ENCODE measurements at places on chromosomes 7 and 10.
A peak's percentile ranks its signal among the peaks of the same experiment; 100 is the strongest.

DNA sequence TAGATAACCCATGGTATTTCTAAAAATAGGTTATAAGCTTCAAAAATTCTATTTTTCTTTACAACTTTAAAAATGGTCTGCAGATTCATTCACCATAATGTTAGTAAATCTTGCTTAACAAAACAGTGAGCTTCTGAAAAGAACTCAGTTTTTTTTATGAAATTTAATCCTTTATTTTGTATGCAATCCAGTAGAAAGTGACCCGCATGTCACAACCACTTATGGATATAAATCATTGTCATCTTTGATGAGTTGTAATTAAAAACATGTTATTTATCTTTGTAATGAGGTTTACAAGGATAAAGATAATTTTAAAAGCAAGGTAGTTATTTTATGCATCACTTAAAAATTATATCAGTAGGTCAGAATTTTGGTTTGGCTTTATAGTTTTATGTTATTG, 173.5 kb upstream of the SEMA3A start:
- no peak for DNase-seq

- DNase-seq: no peak
Observed at GRCh38 chr7:107025449-107026103, 18.9 kb upstream of the PRKAR2B start.

GRCh38 chr10:80421707-80422536, 13.6 kb downstream of the PRXL2A start:
- DNase-seq: no peak

- no peak for DNase-seq
Observed at GRCh38 chr7:28151965-28152364, 28.6 kb downstream of the JAZF1 start.

GRCh38 chr10:94094540-94094939, 100.8 kb downstream of the PLCE1 start:
- no peak for DNase-seq

DNA sequence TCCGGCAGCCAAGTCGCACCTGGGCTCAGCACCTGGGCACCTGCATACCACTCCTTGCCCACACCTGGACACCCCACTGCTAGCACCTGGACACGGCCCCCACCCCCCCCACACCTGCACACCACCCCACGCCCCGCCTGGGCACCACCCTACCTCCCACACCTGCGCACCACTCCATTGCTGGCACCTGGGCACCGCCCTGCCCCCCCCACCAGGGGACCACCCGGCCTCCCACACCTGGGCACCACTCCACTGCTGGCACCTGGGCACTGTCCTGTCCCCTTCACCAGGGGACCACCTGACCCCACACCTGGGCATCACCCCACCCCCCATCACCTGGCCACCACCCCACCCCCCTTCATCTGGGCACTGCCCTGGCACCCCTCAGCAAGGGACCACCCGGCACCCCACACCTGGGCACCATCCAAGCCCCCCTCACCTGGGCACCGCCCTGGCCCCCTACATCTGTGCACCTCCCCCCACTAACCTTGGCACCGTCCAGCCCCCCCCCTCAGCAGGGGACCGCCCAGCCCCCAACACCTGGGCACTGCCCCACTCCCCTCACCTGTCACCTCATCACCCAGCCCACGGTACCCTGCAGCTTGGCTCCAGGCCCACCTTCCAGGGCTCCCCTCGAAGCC, 33.8 kb upstream of the RNF32 start:
- DNase-seq: no peak

GRCh38 chr10:1526436-1527055, 210.8 kb downstream of the ADARB2 start:
- DNase-seq: no peak

GRCh38 chr10:114195079-114195478, 15.9 kb downstream of the TDRD1 start:
- peak; percentile 74 for DNase-seq

DNA sequence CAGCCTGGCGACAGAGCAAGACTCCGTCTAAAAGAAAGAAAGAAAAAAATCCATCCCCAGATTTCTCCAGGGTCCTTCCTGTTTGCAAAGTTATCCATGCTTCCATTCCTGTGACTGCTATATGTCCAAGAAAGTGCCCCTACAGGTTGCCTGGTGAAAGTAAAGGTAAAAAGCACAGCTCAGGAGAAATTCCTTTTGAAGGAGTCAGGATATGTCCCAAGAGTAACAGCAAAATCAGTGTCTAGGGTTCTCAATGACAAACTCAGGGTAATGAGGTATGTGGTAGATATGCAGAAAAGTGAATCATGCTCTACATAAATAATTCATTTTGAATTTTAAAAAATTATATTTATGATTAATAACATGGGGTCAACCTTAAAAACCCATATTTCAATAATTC, 91.5 kb downstream of the CTTNBP2 start:
- no peak for DNase-seq

GRCh38 chr7:23055582-23056178, 41.8 kb upstream of the HYCC1 start:
- DNase-seq: no peak

DNA sequence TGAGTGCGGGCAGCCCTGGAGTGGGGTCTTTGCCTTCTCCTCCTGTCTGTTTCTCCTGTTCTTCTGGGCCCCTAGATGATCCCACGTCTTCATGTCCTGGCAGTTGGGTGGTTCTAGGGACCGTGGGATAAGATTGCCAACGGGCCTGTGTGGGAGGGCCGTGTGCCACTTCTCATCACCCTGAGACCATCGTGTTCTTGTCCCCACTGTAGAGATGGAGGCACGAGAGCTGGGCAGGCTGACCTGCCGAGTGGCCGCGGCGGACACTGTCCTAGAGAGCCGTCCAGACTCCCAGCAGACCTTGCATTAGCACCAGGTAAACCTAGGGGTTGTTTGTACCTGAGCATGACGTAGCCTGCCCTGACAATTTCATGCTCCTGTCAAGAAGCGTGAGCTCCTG, 18.5 kb upstream of the UBE3C start:
- no peak for DNase-seq

DNA sequence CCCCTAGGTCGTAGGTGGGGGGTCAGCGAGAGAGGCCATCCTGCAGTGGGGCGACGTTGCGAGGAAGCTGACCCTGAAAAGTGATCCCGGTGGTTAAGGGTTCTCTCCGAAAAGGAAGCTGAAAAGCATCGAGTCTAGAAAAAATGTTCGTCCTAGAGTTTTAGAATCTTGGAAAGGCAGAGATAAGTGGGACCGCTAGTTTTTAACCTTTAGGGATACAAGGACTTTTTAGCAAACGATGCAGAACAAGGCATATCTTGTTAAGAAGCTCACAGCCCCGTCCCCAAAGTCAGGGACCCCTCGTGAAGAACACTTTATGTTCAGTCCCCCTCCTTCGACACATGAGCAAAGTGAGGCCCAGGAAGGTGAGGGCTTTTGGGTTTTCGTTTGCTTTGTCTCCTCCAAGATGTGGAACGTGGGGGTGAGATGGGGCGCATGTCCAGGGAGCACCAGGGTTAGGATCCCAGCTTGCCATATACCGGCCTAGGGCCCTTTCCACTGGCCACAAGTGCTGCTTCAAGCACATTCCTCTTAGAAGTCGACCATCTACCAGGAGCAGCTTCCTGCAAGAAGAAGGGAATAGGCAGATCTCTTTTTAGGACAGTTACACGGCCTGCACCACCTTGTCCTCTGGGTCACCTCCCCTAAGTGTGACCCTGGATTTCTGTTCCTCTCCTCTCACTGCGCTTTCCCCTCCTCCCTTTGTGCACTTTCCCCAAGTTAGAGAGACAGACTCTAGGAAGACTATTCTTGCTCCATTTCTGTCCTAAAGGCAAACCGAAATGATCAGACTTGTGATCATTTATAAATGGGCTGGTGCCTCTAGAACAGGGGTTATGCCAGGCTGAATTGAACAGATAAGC, 969 bp downstream of the SLC35G1 start:
- no peak for DNase-seq

DNA sequence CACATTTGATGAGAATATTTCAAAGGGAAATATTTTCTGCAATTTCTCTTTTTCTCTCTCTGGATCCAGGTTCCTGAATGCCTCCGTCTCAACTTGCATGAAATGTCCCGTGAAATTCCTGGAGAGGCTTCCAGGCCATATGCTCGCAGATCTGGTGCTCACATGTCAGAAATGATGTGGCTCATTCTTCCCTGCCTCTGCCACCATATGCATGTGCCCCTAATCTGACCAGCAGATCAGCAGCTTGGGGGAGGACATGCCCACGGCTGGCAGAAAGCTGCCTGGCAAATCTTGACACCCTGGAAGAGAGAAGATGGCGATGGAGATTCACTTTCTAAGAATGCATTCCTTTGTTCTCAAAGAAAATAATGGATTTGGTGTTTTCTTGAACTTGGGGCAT, 490.7 kb downstream of the RPS24 start:
- no peak for DNase-seq

GRCh38 chr10:97763411-97763810, 8.4 kb downstream of the SFRP5 start:
- no peak for DNase-seq

- no peak for DNase-seq
Observed at GRCh38 chr10:119980956-119981750, 88.6 kb downstream of the SEC23IP start.

GRCh38 chr7:133514551-133514950, 261.7 kb downstream of the EXOC4 start:
- no peak for DNase-seq

- DNase-seq: no peak
Observed at GRCh38 chr7:121331048-121331447, 2.2 kb downstream of the WNT16 start.

GRCh38 chr7:44914992-44915607, 29.8 kb upstream of the PURB start:
- DNase-seq: no peak

DNA sequence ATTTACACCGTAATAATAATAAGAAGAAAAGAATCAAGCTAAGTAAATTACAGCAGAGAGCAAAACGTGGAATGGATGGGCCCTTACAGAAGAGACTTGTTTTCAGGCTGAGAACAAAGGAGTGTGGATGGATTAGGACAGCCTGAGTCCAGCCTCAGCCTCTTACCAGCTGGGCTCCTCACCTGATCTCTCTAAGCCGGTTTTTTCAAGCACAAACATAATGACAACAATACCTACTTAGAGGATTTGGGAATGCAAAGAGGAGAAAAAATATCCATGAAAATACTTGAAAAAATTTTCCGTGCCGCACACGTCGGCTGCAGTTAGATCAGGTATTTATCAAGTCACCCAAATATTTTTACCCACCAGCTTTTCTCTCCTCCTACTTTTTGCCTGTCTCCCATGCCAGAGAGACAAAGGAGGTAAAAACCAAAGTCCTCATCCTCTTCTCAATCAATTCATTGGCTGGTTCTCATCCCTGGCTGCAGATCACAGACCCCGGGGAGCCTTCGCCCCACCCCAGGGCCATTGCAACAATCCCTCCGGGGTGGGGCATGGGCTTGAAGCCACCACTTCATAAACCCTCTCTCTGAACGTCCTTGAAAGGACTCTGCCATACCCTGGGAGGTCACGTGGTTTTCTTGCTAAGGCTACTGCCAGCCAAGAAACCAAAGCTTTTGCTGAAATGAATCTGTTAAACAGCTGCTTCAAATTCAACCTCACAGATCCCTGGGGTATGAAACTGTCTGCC, 29.7 kb upstream of the GTF2I start:
- no peak for DNase-seq

- DNase-seq: no peak
Observed at GRCh38 chr7:132842478-132842877, 239.4 kb downstream of the CHCHD3 start.

- DNase-seq: no peak
Observed at GRCh38 chr7:74082770-74083116, 861 bp upstream of the LIMK1 start.

DNA sequence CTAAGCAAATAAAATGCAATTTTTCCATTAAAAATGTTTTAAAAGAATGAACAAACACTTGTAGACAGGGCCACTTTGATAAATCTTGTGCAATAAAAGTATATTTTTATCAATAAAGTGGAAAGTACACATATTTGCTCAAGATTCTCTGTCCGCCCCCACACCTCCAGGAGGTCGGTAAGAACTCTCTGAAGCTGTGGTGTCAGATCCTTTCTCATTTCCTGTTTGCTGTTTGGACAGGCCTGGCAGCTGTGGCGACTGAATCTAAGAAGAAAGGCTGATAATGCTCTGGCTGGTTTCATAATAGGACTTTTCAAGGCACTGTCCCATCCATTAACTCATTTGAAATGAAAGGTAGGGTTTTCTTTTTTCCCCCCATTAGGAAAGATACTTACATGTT, 15.3 kb upstream of the ASB4 start:
- no peak for DNase-seq

DNA sequence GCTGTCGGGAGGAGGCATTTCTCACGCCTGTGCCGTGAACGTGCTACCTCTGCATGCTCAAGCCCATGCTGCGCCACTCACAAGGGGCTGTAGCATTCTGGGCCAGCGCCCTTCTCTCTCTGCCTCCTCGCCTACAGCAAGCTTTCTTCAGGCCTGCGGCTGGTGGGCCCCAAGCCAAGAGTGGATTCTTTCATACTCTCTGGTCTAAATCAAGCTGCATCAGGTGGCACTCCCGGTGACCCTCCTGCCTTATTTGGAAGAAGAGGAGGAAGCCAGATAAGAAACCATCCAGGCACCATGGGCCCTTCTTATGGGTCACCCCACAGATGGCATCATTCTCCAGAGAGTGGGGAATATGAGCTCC, 86.7 kb upstream of the DUSP5 start:
- no peak for DNase-seq

GRCh38 chr10:122795924-122796323, 49.7 kb downstream of the CUZD1 start:
- no peak for DNase-seq

DNA sequence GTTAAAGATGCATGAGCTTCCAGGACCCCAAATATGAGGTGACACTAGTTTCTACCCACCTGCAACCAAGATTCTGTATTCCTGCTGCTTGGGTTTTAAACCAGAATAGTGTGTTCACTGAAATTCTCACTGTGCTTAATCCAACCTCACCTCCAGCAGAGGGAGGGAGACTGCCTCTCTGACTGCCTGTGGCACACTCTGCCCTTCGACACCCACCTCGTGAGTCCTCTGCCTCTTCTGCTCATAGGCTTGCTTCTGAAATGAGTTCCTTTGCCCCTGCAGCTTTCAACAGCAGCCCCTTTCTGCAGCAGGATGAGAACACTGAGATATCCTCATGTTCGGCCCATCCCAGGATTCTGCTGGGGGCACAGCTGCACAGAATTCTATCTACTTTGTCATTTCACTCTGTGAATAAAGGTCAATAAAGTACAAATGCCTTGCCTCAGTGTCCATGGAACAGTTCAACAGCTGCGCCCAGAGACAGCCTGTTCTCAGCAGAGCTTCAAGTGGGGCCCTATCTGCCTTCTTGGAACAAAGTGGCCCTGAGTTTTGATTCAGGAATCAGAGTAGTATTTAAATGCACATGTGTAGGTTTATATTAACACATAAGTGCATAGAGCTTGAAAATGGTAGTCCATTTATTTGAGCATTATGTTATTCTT, 632.5 kb downstream of the TNS3 start:
- DNase-seq: no peak

- no peak for DNase-seq
Observed at GRCh38 chr10:6871128-6871527, 291.1 kb upstream of the PRKCQ start.

DNA sequence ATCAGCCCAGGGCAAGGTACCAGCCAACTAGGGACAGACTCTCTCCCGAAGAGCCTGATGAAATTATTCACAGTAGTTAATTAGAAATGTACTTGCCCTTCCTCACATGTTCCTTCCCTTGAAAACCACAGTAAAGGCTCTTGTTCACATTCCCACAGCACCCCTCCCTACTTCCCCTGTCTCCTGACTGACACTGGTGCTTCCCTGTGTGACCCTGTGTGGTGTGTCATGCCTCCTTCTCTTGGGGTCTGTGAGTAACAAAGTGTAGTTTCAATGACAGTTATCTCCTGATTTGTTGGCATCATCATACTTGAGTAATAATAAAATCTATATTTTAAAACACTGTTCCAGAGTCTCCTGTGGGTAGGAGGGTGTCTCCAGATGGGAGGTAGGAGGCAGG, 209.7 kb downstream of the ABCA13 start:
- DNase-seq: no peak

All from LNCaP clone FGC (cell line).